ENCODE measurements at places on chromosomes 7 and 10. TPM values are rescaled to one million over a fixed set of nuclear protein-coding genes. Genes with fewer than 3 reads are reported as not detected.

The CALN1 gene
- polyA plus RNA-seq: 0.09 TPM

The UPF2 gene
- 20.9 TPM for polyA plus RNA-seq

The OPN4 gene
- not detected for polyA plus RNA-seq

The CBX3 gene
- polyA plus RNA-seq: 214 TPM

DNA sequence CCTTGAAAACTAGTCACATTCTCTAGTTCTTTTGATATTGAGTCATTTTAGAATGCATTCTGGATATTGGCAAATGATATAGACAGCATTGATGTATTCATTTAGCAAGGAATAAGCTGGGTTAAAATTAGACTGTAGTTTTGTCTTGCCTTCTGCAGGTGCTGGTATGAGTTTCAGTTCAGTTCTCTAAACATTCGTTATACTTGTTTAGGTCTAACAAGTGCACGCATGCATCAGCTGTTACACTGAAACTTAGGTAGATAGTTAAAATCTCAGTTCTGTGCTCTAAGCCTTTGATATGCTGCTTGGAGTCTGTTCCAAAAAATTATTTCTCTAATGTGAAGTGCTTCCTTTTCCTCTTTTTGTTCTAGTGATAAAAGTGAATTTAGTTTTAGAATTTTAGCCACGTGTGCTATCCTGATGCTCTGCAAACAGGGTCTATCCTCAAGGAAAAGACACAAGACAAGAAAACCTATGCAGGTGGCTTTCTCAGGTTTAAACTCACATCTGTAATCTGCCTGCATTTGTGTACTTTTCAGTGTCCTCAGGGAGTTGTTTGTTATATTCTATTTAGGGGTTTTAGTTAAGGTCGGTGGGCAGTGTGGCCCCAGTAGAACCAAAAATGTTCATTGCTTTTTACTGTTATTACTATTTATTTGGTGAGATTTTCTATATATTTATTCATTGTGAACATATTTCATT is 409.0 kb downstream of the CDC14C start:
- no peaks in the 10 kb centered on the region for H3K27me3 ChIP-seq
- no peaks in the 10 kb centered on the region for H3K4me1 ChIP-seq
- no peak overlapping the region for H3K27ac ChIP-seq
- no peak for DNase-seq

GRCh38 chr10:109966961-109967738 is 40.6 kb upstream of the ADD3 start:
- H3K27me3 ChIP-seq: no peaks in the 10 kb centered on the region
- H3K4me3 ChIP-seq: no peak overlapping the region
- H3K36me3 ChIP-seq: no peaks in the 10 kb centered on the region
- peak; percentile 78 for DNase-seq
- peak overlapping the region; percentile 84 for H3K27ac ChIP-seq
- peaks cover 56% of the 10 kb centered on the region for H3K4me1 ChIP-seq

GRCh38 chr10:55470840-55471239 is 669.8 kb upstream of the PCDH15 start:
- H3K36me3 ChIP-seq: no peaks in the 10 kb centered on the region
- H3K4me3 ChIP-seq: no peak overlapping the region
- H3K27ac ChIP-seq: no peak overlapping the region
- no peaks in the 10 kb centered on the region for H3K4me1 ChIP-seq
- no peaks in the 10 kb centered on the region for H3K27me3 ChIP-seq

DNA sequence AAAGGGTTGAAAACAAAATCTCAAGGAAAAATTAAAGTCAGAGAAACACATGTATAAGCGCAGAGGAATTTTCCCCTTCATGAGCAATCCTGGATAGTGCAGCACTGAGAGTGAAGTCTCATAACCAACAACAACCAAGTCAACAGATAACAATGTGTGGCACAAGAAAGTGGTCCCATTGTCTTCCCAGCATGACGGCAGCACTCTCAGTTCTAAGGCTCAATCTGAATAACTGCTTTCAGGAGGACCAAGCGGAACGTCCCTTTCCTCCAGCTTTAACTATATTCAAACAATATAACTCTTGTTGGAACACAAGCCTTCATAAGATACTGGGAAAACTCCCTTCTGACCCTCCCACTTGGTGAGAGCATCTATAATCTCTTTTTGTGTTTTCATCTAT is 137.9 kb downstream of the RAPGEF5 start:
- no peak overlapping the region for H3K27ac ChIP-seq
- H3K4me3 ChIP-seq: peak overlapping the region; percentile 8
- H3K4me1 ChIP-seq: no peaks in the 10 kb centered on the region
- H3K27me3 ChIP-seq: no peaks in the 10 kb centered on the region

- H3K36me3 ChIP-seq: no peaks in the 10 kb centered on the region
- no peaks in the 10 kb centered on the region for H3K27me3 ChIP-seq
- H3K4me1 ChIP-seq: no peaks in the 10 kb centered on the region
- H3K4me3 ChIP-seq: no peak overlapping the region
- no peak overlapping the region for H3K27ac ChIP-seq
Measured at GRCh38 chr7:106190589-106191330, 78.6 kb upstream of the SYPL1 start.

- H3K27ac ChIP-seq: no peak overlapping the region
- no peak overlapping the region for H3K4me3 ChIP-seq
- no peaks in the 10 kb centered on the region for H3K4me1 ChIP-seq
- peaks cover 16% of the 10 kb centered on the region for H3K36me3 ChIP-seq
- H3K27me3 ChIP-seq: no peaks in the 10 kb centered on the region
Measured at GRCh38 chr10:124494046-124494807, 32.6 kb downstream of the LHPP start.
